ENCODE measurements at places on chromosomes 11 and 22. TPM values are rescaled to one million over a fixed set of nuclear protein-coding genes. Genes with fewer than 3 reads are reported as not detected.

The NCF4 gene
- total RNA-seq = not detected

The XNDC1N gene
- 8.3 TPM for total RNA-seq

The PRG3 gene
- total RNA-seq = not detected

The LSP1 gene
- 1.1 TPM for total RNA-seq

The BEST1 gene
- total RNA-seq = not detected

The SUSD2 gene
- 0.23 TPM for total RNA-seq

The CD3G gene
- not detected for total RNA-seq

The CARD16 gene
- total RNA-seq = 54.7 TPM

The DENND5A gene
- total RNA-seq = 121 TPM

The MS4A6E gene
- total RNA-seq = not detected

The MRPL49 gene
- 57.4 TPM for total RNA-seq

The DMC1 gene
- total RNA-seq = 1.3 TPM

The EEF1G gene
- 1,947 TPM for total RNA-seq

The DRICH1 gene
- total RNA-seq = not detected

The DLAT gene
- total RNA-seq = 28.8 TPM

The CHADL gene
- total RNA-seq = 0.73 TPM

The ANGPTL5 gene
- not detected for total RNA-seq

The SEPTIN3 gene
- total RNA-seq = not detected

The GPHA2 gene
- total RNA-seq = not detected

The DEUP1 gene
- total RNA-seq = not detected

The OR4C45 gene
- total RNA-seq = not detected

The ARL14EP gene
- 13.3 TPM for total RNA-seq
